Nephron progenitor cell (in vitro differentiated cells): ENCODE measurements at places on chromosomes 16 and 17.

GRCh38 chr17:45918241-45918745, 23.9 kb downstream of the MAPT start:
- no peak for DNase-seq
- peaks cover 28% of the 10 kb centered on the region for H3K4me1 ChIP-seq
- no peaks in the 10 kb centered on the region for H3K36me3 ChIP-seq
- no peak overlapping the region for H3K27ac ChIP-seq

DNA sequence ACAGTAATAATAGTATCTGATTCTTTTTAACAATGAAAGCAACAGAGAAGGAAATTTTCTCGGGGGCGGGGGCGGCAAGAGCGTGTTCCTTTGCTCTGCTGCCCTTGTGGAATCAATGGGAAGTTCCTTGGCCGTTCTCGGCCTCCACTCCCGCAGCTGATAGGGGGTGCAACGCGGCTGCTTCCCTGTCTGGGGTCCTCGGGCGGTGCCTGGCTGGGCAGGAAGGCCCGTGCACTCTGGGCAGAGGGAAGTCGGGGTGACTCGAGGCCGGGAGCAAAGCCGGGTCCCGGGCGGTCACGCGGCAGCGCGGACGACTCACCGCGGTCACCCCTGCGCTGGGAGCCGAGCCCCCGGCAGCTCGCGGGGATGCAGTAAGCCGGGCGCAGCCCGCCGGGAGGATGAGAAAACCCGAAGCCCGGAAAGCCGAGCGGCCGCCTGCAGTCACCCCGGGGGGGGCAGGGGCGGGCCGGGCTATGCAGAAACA, 2.5 kb downstream of the TUBB3 start:
- DNase-seq = no peak
- H3K27ac ChIP-seq = no peak overlapping the region
- peaks cover 24% of the 10 kb centered on the region for H3K4me1 ChIP-seq
- peaks cover 15% of the 10 kb centered on the region for H3K36me3 ChIP-seq
- peak overlapping the region; percentile 79 for H3K4me3 ChIP-seq
- no peaks in the 10 kb centered on the region for H3K27me3 ChIP-seq

DNA sequence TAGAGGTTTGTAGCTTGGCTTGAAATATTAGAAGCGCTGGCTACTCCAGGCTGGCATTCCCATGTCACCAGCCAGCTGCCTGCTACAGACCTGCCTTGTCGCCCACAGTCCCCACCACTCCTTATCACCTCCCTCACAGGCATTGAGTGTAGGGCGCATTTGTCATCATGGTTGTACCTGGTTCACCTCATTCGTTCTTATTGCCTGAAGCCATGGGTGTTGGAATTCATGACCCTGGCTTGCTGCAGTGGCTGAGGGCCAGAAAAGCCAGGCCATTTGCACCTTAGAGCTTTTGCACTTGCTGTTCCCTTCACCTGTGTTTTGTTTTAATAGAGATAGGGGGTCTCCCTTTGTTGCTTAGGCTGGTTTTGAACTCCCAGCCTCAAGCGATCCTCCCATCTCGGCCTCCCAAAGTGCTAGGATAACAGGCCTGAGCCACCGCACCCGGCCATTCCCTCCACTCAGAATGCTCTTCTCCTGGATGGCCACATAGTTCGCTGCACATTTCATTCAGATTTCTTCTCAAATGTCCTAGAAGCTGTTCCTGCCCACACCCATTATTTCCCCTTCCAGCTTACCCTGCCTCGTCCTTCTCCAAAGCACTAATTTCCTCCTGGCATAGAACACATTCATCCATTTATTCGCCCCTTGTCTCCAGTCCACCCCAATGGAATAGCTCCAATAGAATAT, 97.6 kb downstream of the C16orf78 start:
- H3K27me3 ChIP-seq = peaks cover 20% of the 10 kb centered on the region
- H3K4me3 ChIP-seq = no peak overlapping the region
- no peaks in the 10 kb centered on the region for H3K36me3 ChIP-seq

GRCh38 chr16:16127469-16128116, 95.7 kb downstream of the ABCC6 start:
- no peaks in the 10 kb centered on the region for H3K4me1 ChIP-seq
- no peak overlapping the region for H3K4me3 ChIP-seq
- H3K27ac ChIP-seq = peak overlapping the region; percentile 58
- H3K36me3 ChIP-seq = peaks cover 64% of the 10 kb centered on the region
- peak; percentile 78 for DNase-seq

GRCh38 chr17:2037155-2037554, 4.7 kb upstream of the OVCA2 start:
- no peak overlapping the region for H3K27ac ChIP-seq
- H3K27me3 ChIP-seq = peaks cover 6% of the 10 kb centered on the region
- peaks cover 40% of the 10 kb centered on the region for H3K4me1 ChIP-seq
- DNase-seq = no peak

- no peak for DNase-seq
- H3K4me1 ChIP-seq = no peaks in the 10 kb centered on the region
- H3K4me3 ChIP-seq = no peak overlapping the region
- H3K27me3 ChIP-seq = no peaks in the 10 kb centered on the region
- H3K36me3 ChIP-seq = peaks cover 34% of the 10 kb centered on the region
Observed at GRCh38 chr17:39484178-39484577, 22.9 kb downstream of the CDK12 start.

- no peak overlapping the region for H3K27ac ChIP-seq
- no peak for DNase-seq
- H3K4me3 ChIP-seq = no peak overlapping the region
- peaks cover 5% of the 10 kb centered on the region for H3K27me3 ChIP-seq
Observed at GRCh38 chr16:68802190-68802589, 41.1 kb upstream of the TANGO6 start.

DNA sequence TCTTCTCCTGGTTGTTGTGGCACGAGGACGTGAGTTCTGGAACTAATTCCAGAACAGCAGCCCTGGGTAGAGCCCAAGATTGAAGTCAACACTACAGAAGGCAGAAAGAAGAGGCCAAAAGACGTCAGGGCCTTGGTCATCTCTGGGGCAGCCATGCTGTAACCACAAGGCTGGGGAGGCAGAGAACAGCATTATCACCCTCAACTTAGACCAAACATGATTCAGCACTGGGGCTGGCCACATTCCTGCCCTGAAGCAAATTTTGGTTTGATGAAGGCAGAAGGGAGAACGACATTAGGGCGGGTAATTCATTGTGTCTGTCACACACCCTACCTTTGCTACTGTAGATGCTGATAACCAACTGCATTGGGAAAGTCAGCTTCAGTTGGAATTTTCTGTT, 9.7 kb upstream of the ALOX15B start:
- H3K27me3 ChIP-seq = peaks cover 73% of the 10 kb centered on the region
- H3K27ac ChIP-seq = no peak overlapping the region
- DNase-seq = no peak
- no peak overlapping the region for H3K4me3 ChIP-seq
- no peaks in the 10 kb centered on the region for H3K4me1 ChIP-seq
- H3K36me3 ChIP-seq = no peaks in the 10 kb centered on the region

DNA sequence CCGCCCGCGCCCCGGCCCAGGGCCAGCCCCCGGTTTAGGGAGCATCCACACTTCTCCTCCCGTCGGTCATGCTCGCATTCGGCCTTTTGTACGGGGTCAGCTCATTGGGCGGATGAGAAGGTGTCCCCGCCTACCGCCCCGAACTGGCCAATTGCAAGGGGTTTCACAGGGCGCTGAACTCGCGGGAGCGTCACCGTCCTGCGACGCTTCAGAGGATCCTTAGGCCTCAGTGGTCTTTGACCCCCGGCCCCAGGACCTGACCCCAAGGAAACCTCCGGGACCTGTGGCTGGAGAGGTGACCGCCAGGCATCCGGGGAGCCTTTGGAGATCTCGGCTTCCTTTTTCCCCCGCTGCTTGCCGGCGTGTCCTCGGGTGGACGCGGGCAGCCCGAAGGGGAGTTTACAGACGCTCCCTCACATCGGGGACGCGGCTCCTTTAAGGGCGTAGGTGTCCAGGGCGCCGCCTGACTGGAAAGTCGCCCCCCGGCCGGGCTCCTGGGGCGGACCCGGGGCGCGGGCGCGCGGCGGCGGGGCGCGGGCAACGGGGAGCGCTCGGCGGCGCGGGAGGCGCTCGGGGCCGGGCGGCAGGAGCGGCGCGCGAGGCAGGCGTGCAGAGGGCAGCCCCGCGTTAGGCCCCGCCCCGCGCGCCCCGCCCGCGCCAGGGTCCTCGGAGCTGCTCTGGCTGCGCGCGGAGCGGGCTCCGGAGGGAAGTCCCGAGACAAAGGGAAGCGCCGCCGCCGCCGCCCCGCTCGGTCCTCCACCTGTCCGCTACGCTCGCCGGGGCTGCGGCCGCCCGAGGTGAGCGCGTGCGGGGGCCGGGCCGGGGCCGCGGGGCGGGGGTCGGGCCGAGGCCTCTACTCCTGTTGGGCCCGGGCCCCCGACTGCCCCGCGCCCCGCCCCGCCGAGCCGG, at the start of gene UBE2I:
TSS of gene UBE2I (plus strand) at position 660 of the 909 bp plus-strand sequence. CDS start 4,395 bp downstream, outside the sequence.
- peak within 1 kb of the TSS; percentile 100 for H3K4me3 ChIP-seq
- peaks cover 34% of the 10 kb centered on the region for H3K4me1 ChIP-seq
- H3K27me3 ChIP-seq = peaks cover 7% of the 10 kb centered on the region
- peak within 1 kb of the TSS; percentile 100 for H3K27ac ChIP-seq
- H3K36me3 ChIP-seq = peaks cover 2% of the 10 kb centered on the region

GRCh38 chr17:75764711-75765421, at the start of gene GALK1:
Gene GALK1, minus strand, starts transcription at chr17:75765192. Its CDS starts 56 bp downstream, at chr17:75765136.
- no peaks in the 10 kb centered on the region for H3K36me3 ChIP-seq
- peaks cover 9% of the 10 kb centered on the region for H3K4me1 ChIP-seq
- peak; percentile 80 for DNase-seq
- H3K4me3 ChIP-seq = peak within 1 kb of the TSS; percentile 76
- no peak within 1 kb of the TSS for H3K27ac ChIP-seq

- peaks cover 4% of the 10 kb centered on the region for H3K36me3 ChIP-seq
- peaks cover 36% of the 10 kb centered on the region for H3K27me3 ChIP-seq
- no peak for DNase-seq
- no peak overlapping the region for H3K4me3 ChIP-seq
- H3K4me1 ChIP-seq = peaks cover 29% of the 10 kb centered on the region
Observed at GRCh38 chr16:31870809-31871208, 2.8 kb upstream of the ZNF267 start.

- no peaks in the 10 kb centered on the region for H3K27me3 ChIP-seq
- no peak for DNase-seq
- no peak overlapping the region for H3K27ac ChIP-seq
- no peak overlapping the region for H3K4me3 ChIP-seq
Observed at GRCh38 chr17:27513849-27514248, 57.6 kb downstream of the KSR1 start.

DNA sequence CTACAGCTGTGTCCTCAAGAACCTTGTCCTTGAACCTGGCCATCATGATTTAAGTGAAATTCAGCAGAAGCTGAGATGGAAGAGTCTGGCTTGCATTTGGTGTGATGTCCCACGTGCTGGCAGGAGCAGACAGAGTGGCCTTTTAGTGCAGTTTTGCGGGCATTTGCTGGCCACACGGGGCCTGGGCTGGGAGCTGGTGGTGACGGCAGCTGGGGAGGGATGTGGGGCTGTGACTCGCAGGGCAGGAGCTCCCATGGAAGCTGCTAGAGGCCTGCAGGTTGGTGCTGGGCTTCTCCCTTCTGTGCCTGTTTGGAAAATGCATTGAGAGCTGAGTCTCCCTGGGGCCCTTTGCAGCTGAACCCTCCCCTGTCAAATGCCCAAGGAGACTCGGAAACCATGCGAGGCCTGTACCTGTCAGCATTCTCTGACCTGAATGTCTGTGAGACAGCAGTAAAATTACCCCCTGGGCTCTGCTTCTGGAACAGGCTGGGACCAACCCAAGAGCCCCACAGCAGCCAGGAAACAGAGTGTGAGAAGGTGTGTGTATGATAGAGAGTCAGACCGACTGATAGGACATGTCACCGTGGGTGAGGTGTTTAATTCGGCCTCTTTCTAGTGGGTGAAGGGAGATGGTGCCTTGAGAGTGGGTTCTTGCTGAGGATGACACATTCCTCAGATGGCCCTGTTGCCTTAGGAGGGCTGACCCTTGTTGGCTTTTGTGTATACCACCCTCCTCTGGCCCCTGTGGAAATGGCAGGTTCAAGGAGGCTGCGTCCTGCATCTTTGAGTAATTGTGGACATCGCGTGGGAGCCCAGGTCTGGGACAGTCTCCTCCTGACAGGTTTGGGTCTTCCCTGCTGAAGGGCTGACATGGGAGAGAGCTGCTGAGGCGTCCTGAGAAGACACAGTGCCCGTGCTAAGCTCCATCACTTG, 145.5 kb downstream of the MSI2 start:
- peaks cover 94% of the 10 kb centered on the region for H3K4me1 ChIP-seq
- no peak overlapping the region for H3K4me3 ChIP-seq
- peak overlapping the region; percentile 77 for H3K27ac ChIP-seq

- H3K4me3 ChIP-seq = no peak overlapping the region
- no peaks in the 10 kb centered on the region for H3K4me1 ChIP-seq
- H3K27ac ChIP-seq = peak overlapping the region; percentile 48
Observed at GRCh38 chr16:57360321-57360935, 1.8 kb downstream of the CCL22 start.

DNA sequence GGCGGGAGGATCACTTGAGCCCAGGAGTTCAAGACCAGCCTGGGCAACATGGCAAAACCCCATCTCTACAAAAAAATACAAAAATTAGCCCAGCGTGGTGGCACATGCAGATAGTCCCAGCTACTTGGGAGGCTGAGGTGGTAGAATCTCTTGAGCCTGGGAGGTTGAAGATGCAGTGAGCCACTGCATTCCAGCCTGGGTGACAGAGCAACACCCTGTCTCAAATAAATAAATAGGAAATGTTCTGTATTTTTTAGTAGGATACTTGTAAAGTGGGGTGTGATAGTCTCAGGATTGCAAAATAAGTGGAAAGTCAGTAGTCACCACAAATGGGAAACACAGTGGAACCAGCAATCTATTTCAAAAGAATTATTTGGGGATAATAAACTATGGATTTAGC, 4.0 kb downstream of the RSPRY1 start:
- H3K4me3 ChIP-seq = no peak overlapping the region
- peaks cover 2% of the 10 kb centered on the region for H3K27me3 ChIP-seq
- H3K4me1 ChIP-seq = peaks cover 42% of the 10 kb centered on the region
- peaks cover 27% of the 10 kb centered on the region for H3K36me3 ChIP-seq
- no peak for DNase-seq
- peak overlapping the region; percentile 39 for H3K27ac ChIP-seq

DNA sequence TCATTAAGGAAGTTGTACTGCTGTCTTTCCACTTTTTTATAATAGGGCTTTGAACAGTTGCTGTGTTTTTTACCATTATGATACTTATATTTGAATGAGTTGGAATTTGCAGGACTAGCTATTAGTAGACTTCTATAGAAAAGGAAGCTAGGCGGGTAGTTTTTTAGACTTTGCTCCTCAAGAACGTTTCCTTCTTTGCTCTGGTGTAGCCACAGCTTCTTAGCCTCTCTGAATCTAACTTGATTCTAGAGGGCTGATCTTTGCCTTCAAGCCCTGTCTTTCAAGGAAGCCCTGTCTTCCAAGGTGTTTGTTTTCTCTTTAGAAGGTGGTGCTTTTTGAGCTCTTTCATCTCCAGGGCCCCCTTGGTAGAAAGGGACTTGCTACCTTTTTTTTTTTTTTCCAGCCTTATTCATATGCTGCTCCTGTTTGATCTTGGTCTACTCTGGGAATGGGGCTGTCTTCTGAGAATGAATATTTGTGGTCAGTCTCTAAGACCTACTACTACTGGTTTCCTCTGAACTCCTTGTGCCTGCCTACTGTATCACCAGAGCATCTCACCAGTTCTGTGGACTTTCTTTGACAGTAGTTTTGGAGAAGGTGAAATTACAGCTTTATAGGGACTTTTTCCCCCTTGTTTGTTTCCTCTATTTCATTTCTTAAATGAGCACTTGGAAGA, 52.3 kb upstream of the RASL10B start:
- H3K4me1 ChIP-seq = no peaks in the 10 kb centered on the region
- no peak for DNase-seq
- H3K36me3 ChIP-seq = peaks cover 80% of the 10 kb centered on the region

GRCh38 chr17:19945009-19945626, 32.5 kb downstream of the AKAP10 start:
- no peak for DNase-seq
- H3K4me3 ChIP-seq = no peak overlapping the region
- no peak overlapping the region for H3K27ac ChIP-seq
- H3K27me3 ChIP-seq = no peaks in the 10 kb centered on the region
- peaks cover 60% of the 10 kb centered on the region for H3K36me3 ChIP-seq
